Left ventricle myocardium superior (tissue), 1 donor: ENCODE measurements at places on chromosomes 2 and 18. TPM values are rescaled to one million over a fixed set of nuclear protein-coding genes. Genes with fewer than 3 reads are reported as not detected.
A peak's percentile ranks its signal among the peaks of the same experiment; 100 is the strongest.

LONRF2 gene
- 17.5 TPM for total RNA-seq

GRCh38 chr2:96806468-96807126 is 9.5 kb upstream of the CNNM3 start:
- no peak for DNase-seq

PNO1 gene
- total RNA-seq = 7.4 TPM

DNA sequence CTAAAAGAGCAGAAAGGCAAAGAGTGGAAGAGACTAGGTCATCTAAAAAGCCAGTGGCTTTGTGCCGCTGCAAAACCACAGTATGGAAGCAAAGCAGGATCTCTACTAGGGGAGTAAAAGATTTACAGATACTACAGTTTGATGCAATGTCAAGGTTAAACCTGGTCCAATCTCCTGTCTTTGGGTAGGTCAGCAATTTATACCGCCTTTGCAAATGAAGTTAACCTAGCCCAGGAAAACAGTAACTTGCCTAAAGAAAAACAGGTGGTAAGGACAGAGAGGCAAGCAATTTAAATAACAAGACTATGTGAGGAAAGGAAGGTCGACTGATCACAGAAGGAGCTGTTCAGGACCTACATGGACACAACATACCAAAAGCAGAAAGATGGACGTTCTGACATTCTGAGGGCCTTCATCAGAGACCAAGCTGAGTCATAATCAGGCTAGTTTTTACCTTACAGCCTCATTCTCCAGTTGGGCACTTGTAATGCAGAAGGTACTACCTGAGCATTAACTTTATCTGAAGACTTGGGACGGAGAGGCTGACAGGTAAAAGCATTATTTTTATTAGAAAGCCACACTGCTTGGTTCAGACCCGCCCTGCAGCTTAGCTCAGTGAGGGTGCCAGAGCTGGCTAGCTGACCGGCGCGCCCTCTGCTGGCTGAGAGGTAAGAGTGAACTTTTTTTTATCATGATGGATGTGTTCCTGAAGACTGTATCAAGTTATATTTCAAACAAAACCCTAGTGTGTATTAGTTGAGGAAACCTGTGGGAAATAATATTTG is 15.9 kb downstream of the CDKL4 start:
- DNase-seq = peak; percentile 86

GRCh38 chr2:3785220-3785889 is 82.0 kb downstream of the DCDC2C start:
- no peak for DNase-seq

DNA sequence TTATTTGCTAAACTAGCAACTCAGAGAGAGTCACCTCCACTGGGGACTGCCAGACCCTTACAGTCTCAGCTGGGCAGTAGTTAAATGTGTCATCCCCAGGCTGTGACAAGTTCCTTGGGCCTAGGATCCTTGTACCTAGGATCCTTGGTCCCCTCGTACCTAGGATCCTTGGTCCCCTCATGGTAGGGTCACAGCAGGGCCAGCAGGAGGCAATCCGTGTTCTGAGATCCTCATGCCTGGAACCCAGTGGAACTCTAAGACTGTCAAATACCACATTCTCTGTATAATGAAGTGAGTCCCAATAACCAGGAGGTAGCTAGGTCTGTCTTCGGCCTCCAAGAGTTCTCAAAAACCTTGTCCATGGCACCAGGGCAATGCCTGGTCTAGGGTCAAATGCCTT is 60.8 kb downstream of the LYPD6B start:
- DNase-seq = no peak

DNA sequence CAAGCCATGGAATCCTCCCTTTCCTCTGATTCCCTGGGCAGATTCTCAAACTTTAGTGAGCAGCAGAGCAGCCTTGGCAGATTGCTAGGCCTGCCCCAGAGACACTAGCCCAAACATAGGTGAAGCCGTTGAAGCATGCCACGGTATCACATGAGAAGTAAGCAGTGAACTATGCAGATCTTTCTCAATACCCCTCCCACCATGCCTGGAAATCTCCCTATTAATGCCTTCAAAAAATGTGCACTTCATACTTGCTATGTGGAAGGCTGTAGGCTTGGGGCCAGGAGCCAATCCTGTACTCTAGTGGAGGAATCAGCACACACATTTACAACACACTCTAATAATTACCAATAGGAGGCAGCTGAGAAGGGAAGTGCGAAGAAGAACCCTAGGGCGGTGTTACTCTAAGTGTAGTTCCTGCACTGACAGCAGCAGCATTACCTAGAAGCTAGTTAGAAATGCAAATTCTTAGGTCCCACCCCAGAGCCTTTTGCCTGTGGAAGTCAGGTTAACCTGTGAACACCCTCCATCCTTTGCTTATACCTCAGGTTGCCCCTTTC is 305.1 kb upstream of the SPRED2 start:
- no peak for DNase-seq

DNA sequence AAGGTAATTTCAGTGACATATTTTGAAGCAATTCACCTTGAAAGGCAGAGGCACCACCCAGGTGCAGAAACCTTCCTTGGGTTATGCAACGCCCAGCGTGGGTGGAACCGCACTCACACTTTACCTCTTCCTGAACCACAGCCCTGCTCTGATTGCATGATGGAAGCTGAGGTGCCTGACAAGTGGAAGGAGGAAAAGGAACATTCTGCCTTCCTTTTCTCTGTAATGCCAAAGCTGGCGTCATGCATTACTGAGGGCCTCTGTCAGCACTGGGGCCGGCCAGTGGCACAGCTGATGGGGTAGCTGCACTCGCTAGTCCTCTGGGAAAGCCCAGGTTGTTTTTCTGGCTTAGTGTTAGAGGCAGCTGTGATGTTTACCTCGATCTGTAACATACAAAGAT is 266.5 kb downstream of the NEDD4L start:
- DNase-seq = peak; percentile 65

DCC gene
- not detected for total RNA-seq

GRCh38 chr2:157315901-157316300 is 9.7 kb downstream of the ERMN start:
- no peak for DNase-seq

GRCh38 chr2:200845194-200845593 is 19.3 kb downstream of the CLK1 start:
- no peak for DNase-seq

GRCh38 chr2:169705927-169706326 is 11.7 kb downstream of the PHOSPHO2 start:
- DNase-seq = no peak

DNA sequence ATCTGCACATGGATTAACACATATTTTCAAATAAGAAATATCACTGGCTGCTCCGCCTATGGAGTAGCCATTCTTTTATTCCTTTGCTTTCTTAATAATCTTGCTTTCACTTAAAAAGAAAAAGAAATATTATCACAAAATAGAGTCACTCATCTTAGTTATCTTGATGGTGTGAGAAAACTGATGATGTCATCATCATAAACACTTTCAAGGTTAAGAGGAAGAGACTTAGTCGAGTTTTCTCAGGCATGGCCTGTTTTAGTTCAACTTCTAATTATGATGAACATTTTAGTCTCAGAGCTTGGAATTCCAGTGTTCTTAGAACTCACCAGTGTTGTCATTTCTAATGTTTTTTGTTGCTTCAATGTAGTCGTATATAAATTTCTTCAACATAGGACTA is 506.1 kb downstream of the PTPRM start:
- DNase-seq = no peak

CD28 gene
- total RNA-seq = 0.92 TPM

ERBB4 gene
- total RNA-seq = 17.9 TPM

GRCh38 chr18:12433829-12434540 is 26.3 kb downstream of the PRELID3A start:
- DNase-seq = no peak

POTEI gene
- total RNA-seq = not detected

DNAJC5G gene
- total RNA-seq = 2.1 TPM

CNRIP1 gene
- total RNA-seq = 11.1 TPM

SEMA4F gene
- total RNA-seq = 3.4 TPM

- DNase-seq = no peak
Measured at GRCh38 chr2:122899614-122900013, 1125.5 kb upstream of the CNTNAP5 start.

GRCh38 chr18:79684283-79684631 is 4.7 kb downstream of the CTDP1 start:
- no peak for DNase-seq

EMILIN2 gene
- 23.4 TPM for total RNA-seq
